Effector memory CD8-positive, alpha-beta T cell (primary cell): ENCODE measurements at places on chromosomes 7 and 10.
A peak's percentile ranks its signal among the peaks of the same experiment; 100 is the strongest.

- H3K4me3 ChIP-seq, result peak overlapping the region; percentile 25
- H3K36me3 ChIP-seq, result no peaks in the 10 kb centered on the region
- peaks cover 8% of the 10 kb centered on the region for H3K4me1 ChIP-seq
- DNase-seq, result no peak
- no peak overlapping the region for H3K27ac ChIP-seq
Observed at GRCh38 chr10:49761201-49761788, 828 bp downstream of the OGDHL start.

GRCh38 chr7:66507764-66508296 lies 120.9 kb upstream of the KCTD7 start:
- peak overlapping the region; percentile 78 for H3K4me3 ChIP-seq
- peaks cover 8% of the 10 kb centered on the region for H3K27me3 ChIP-seq
- no peak for DNase-seq
- peaks cover 14% of the 10 kb centered on the region for H3K4me1 ChIP-seq
- H3K36me3 ChIP-seq, result peaks cover 5% of the 10 kb centered on the region
- no peak overlapping the region for H3K27ac ChIP-seq

GRCh38 chr7:121077165-121077630 lies 88.7 kb downstream of the CPED1 start:
- H3K4me3 ChIP-seq, result no peak overlapping the region
- H3K27me3 ChIP-seq, result peaks cover 43% of the 10 kb centered on the region
- H3K36me3 ChIP-seq, result no peaks in the 10 kb centered on the region
- no peaks in the 10 kb centered on the region for H3K4me1 ChIP-seq

DNA sequence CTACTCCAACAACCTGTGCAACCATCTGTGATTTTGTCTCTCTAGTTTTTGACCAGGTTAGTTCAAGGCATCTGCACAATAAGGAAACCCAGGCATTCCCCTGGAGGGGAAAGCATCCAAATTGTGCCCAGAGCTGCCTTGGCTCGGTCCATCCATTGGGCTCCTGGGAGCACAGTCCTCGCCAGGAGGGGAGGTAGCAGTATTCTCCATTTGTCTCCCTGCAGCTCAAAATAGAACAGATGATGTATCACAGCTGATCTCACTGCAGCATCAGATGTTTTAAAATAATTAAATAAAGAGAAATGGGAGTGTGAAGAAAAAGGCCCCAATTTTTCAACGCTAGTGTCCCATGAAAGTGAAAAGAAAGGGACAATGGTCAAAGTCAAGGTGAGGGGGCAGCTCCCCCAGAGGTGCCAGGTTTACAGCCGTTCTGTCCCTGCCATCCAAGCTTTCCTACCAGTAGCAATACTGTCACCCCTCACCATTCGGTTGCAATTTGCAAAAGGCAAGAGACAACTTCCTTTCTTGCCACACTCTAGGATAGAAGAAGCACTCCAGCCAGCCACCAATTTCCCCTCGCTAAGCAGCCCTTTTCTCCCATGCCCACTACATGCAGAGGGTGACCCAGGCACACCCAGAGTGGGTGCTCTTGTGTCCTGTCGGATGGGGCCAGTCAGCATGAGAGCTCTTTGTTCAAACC lies 43.7 kb downstream of the KCNMA1 start:
- H3K4me3 ChIP-seq, result no peak overlapping the region
- no peak for DNase-seq
- H3K4me1 ChIP-seq, result no peaks in the 10 kb centered on the region
- H3K27me3 ChIP-seq, result no peaks in the 10 kb centered on the region
- H3K36me3 ChIP-seq, result no peaks in the 10 kb centered on the region

GRCh38 chr7:11538751-11539299 lies 293.2 kb downstream of the THSD7A start:
- H3K4me3 ChIP-seq, result no peak overlapping the region
- H3K27ac ChIP-seq, result no peak overlapping the region
- H3K4me1 ChIP-seq, result no peaks in the 10 kb centered on the region
- no peaks in the 10 kb centered on the region for H3K36me3 ChIP-seq
- no peak for DNase-seq

GRCh38 chr10:16001581-16001980 lies 141.3 kb upstream of the MINDY3 start:
- H3K27ac ChIP-seq, result no peak overlapping the region
- H3K4me1 ChIP-seq, result no peaks in the 10 kb centered on the region
- H3K36me3 ChIP-seq, result no peaks in the 10 kb centered on the region
- H3K4me3 ChIP-seq, result no peak overlapping the region
- no peak for DNase-seq

DNA sequence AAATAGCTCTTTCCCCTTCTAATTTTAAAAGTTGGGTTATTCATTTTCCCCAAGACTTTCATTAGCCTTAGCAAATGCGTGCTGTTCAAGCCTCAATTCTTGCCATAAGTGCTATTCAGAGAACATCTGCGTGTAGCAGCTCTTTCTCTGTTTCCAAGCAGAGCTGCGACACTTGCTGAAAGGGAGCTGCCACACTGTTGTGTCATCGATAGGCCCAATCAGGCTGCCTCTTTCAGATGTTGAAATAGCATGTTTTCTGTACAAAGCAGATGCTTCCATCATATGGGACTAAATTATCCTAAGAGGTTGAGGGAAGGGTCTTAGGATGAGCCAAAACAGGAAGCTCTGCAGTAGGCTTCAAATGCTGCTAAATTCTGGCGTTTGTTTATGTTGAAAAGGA lies 220.9 kb upstream of the CDC14C start:
- H3K27ac ChIP-seq, result no peak overlapping the region
- H3K4me3 ChIP-seq, result no peak overlapping the region
- H3K27me3 ChIP-seq, result no peaks in the 10 kb centered on the region

- no peak overlapping the region for H3K27ac ChIP-seq
- H3K27me3 ChIP-seq, result no peaks in the 10 kb centered on the region
- peaks cover 8% of the 10 kb centered on the region for H3K4me1 ChIP-seq
- no peak overlapping the region for H3K4me3 ChIP-seq
Observed at GRCh38 chr10:14621037-14621436, 153.7 kb downstream of the FAM107B start.

DNA sequence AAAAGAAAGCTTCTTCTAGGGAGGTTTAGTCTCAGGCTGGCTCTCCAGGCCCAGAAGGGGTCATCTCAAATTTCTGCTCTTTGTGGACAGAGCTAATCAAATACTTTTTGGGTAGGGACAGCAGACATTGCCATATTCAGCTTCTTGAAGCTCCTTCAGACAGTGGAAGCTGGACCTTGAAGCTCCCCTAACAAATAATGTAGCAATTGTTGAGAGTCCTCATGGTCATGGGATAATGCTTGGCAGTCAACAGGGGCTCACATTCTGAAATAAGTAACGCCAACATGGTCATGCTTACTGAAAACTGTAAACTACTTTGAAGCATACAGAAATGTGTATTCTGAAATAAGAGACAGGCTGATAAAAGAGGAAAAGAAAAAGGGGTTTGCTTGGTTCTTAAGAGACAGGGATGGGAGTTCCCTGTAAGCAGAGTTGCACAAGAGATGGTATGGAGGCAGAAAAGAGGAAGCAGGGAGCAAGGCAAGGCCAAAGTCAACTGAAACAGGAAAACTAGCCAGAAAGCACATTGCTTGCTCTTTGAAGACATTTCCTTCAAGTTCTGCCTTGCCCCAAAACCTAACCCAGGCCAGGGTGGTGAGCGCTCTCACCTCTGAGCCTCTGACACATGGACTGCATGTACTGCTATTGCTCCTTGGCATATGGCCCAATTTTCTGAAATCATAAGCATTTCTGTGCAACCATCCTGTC lies 53.1 kb upstream of the KMT2E start:
- no peak for DNase-seq
- peaks cover 7% of the 10 kb centered on the region for H3K36me3 ChIP-seq
- peaks cover 22% of the 10 kb centered on the region for H3K4me1 ChIP-seq
- H3K27ac ChIP-seq, result no peak overlapping the region
- no peaks in the 10 kb centered on the region for H3K27me3 ChIP-seq

DNA sequence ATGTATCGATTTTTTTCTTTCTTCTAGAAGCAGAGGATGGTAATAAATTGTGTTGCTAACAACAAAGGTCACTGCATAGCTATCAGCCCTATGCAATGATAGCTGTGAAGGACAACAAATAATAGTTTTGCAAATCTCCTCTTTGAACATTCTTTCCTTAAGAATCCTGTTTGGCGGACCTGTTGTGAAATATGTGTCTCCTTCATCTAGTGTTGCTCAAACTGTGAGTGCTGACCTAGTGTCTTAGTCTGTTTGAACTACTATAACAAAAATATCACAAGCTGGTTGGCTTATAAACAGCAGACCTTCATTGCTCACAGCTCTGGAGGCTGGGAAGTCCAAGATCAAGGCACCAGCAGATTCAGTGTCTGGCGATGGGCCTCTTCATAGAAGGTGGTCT lies 53.7 kb downstream of the CAV1 start:
- H3K27ac ChIP-seq, result no peak overlapping the region
- no peak overlapping the region for H3K4me3 ChIP-seq
- H3K4me1 ChIP-seq, result peaks cover 5% of the 10 kb centered on the region
- peaks cover 29% of the 10 kb centered on the region for H3K27me3 ChIP-seq
- H3K36me3 ChIP-seq, result no peaks in the 10 kb centered on the region
- DNase-seq, result no peak

- H3K4me3 ChIP-seq, result no peak overlapping the region
- no peaks in the 10 kb centered on the region for H3K36me3 ChIP-seq
- H3K4me1 ChIP-seq, result peaks cover 4% of the 10 kb centered on the region
Observed at GRCh38 chr10:62116896-62117295, 151.7 kb downstream of the RTKN2 start.

DNA sequence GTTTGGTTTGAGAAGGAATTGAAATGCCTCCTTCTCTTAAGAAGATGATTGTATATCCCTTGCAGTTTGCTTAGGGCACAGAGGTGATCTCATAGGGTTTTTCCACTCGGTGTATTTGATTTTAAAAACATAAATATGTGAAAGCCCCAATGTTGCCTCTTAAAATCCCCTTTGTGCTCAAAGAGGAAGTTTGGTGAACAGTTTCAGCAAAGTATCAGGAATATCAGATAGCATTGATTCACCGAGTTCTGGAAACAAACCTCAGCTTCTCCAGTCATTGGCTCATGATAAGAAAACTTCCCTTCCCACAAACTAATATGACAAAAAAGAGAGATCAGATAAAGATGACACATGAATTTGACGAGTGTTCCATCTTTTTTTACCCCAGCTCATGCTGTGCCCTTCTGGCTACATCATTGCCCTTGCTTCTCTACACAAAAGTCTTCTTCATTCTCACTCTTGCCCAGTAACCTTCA lies 20.1 kb upstream of the SMNDC1 start:
- no peak overlapping the region for H3K27ac ChIP-seq

- peaks cover 42% of the 10 kb centered on the region for H3K4me1 ChIP-seq
- peaks cover 42% of the 10 kb centered on the region for H3K36me3 ChIP-seq
- no peak for DNase-seq
- H3K27me3 ChIP-seq, result no peaks in the 10 kb centered on the region
- peak overlapping the region; percentile 30 for H3K4me3 ChIP-seq
Observed at GRCh38 chr7:44887293-44887692, 2.0 kb upstream of the PURB start.

DNA sequence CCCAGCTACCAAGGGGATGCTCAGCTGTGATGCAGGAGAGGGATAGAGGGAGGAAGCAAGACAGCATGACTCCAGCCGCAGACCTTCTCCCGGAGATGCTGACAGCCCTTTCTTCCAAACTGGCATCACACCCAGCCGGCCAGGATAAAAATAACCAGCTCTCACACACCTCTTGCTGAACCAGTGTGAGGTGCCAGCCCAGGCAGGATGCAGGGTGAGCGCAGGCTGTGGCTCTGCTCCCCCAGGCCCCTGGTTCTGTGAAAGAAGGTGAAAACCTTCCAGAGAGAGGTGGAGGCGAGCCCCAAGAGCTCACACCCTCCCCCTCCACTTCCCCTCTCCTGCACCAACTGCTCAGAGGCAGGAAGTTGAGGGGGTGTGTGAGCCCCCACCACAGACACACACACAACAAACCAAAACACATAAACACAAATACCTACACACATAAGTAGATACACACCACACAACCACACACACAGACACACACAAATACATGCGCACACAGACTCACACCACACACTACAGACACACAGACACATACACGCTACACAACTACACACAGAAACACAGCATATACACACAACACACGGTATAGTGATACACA lies 4.0 kb downstream of the GPR15LG start:
- peaks cover 11% of the 10 kb centered on the region for H3K4me1 ChIP-seq
- H3K27ac ChIP-seq, result no peak overlapping the region
- DNase-seq, result peak; percentile 74

GRCh38 chr7:6139189-6139996 lies 108.2 kb downstream of the ANKRD61 start:
- H3K4me3 ChIP-seq, result no peak overlapping the region
- H3K36me3 ChIP-seq, result peaks cover 64% of the 10 kb centered on the region
- no peak for DNase-seq
- peaks cover 1% of the 10 kb centered on the region for H3K4me1 ChIP-seq
- H3K27me3 ChIP-seq, result no peaks in the 10 kb centered on the region
- no peak overlapping the region for H3K27ac ChIP-seq

DNA sequence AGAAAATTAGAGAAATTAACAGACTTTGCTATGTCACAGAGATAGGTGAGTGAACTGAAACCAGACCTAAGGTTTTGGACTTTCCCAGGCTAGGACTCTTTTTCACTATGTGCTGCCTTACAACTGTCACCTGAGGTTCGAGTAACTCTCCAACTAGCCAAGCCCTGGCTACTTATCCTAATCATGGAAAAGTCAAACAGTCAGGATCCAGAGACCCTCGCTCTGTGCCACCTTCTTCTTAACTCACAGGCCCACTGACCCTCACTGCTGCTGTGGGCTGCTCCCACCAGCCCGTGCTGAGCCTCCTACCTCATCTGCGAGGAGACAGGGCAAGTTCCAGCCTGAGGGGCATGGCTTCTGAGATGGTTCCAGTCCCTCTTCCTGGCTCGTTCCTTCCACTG lies 211.4 kb upstream of the KLF14 start:
- peaks cover 66% of the 10 kb centered on the region for H3K36me3 ChIP-seq
- no peaks in the 10 kb centered on the region for H3K27me3 ChIP-seq
- peaks cover 67% of the 10 kb centered on the region for H3K4me1 ChIP-seq
- no peak for DNase-seq
- H3K27ac ChIP-seq, result peak overlapping the region; percentile 99

GRCh38 chr10:18414061-18414460 lies 237.3 kb downstream of the NSUN6 start:
- H3K4me1 ChIP-seq, result no peaks in the 10 kb centered on the region
- H3K27me3 ChIP-seq, result no peaks in the 10 kb centered on the region
- no peak for DNase-seq
- H3K4me3 ChIP-seq, result no peak overlapping the region
- no peak overlapping the region for H3K27ac ChIP-seq
- H3K36me3 ChIP-seq, result no peaks in the 10 kb centered on the region

GRCh38 chr10:122222638-122223037 lies 48.5 kb upstream of the BTBD16 start:
- no peaks in the 10 kb centered on the region for H3K4me1 ChIP-seq
- H3K27me3 ChIP-seq, result peaks cover 67% of the 10 kb centered on the region
- no peak for DNase-seq

DNA sequence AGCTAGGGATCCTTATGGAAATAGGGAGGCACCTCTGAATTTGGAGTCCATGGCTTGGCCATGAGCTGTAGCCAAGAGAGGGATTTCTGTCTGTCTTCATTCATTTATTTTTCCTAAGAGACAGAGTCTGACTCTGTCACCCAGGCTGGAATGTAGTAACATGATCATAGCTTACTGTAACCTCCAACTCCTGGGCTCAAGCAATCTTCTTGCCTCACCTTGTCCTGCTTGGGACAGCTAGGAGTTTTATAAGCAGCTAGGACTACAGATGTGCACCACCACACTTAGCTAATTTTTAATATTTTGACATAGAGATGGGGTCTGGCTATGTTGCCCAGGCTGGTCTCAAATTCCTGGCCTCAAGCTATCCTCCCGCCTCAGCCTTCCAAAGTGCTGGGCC lies 8.5 kb upstream of the HABP2 start:
- H3K27ac ChIP-seq, result no peak overlapping the region
- H3K27me3 ChIP-seq, result peaks cover 36% of the 10 kb centered on the region
- H3K4me3 ChIP-seq, result no peak overlapping the region
- DNase-seq, result no peak
- no peaks in the 10 kb centered on the region for H3K36me3 ChIP-seq

GRCh38 chr7:102874166-102874829 lies 38.5 kb upstream of the LRRC17 start:
- H3K4me3 ChIP-seq, result no peak overlapping the region
- peaks cover 3% of the 10 kb centered on the region for H3K4me1 ChIP-seq
- no peaks in the 10 kb centered on the region for H3K27me3 ChIP-seq
- H3K36me3 ChIP-seq, result no peaks in the 10 kb centered on the region
